ENCODE measurements at places on chromosomes 3 and 15. TPM values are rescaled to one million over a fixed set of nuclear protein-coding genes. Genes with fewer than 3 reads are reported as not detected.
A peak's percentile ranks its signal among the peaks of the same experiment; 100 is the strongest.

Gene TIPIN
- total RNA-seq: 60.0 TPM

GRCh38 chr3:56823421-56823926 lies 21.7 kb upstream of the ARHGEF3 start:
- no peaks in the 10 kb centered on the region for H3K27me3 ChIP-seq
- H3K4me1 ChIP-seq: peaks cover 37% of the 10 kb centered on the region
- H3K27ac ChIP-seq: no peak overlapping the region

DNA sequence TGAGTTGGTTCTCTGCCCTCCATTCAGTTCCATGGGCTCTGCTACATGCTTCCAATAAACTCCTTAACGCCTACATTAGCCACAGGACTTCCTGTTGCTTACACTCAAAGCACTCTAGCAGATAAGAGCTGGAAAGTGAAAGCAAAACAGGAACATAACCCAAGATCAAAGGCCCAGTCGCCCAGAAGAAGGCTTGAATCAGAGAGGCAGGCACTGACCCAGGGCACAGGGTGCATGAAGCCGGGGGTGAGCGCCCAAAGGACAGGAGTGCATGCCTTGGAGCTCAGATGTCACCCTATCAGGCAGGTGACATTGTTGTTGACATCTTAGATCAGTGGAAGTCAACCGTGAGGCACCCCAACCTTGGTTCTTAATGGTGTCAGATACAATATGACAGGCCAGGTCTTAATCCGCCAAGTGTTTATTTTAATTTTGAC lies 235.1 kb downstream of the UACA start:
- H3K36me3 ChIP-seq: peaks cover 4% of the 10 kb centered on the region
- H3K27ac ChIP-seq: peak overlapping the region; percentile 74
- peak; percentile 92 for DNase-seq
- peaks cover 5% of the 10 kb centered on the region for H3K27me3 ChIP-seq

GRCh38 chr3:42519568-42519962 lies 17.1 kb downstream of the VIPR1 start:
- no peaks in the 10 kb centered on the region for H3K27me3 ChIP-seq
- H3K27ac ChIP-seq: peak overlapping the region; percentile 67
- peaks cover 21% of the 10 kb centered on the region for H3K4me1 ChIP-seq
- peak overlapping the region; percentile 40 for H3K4me3 ChIP-seq
- H3K36me3 ChIP-seq: no peaks in the 10 kb centered on the region
- no peak for DNase-seq

DNA sequence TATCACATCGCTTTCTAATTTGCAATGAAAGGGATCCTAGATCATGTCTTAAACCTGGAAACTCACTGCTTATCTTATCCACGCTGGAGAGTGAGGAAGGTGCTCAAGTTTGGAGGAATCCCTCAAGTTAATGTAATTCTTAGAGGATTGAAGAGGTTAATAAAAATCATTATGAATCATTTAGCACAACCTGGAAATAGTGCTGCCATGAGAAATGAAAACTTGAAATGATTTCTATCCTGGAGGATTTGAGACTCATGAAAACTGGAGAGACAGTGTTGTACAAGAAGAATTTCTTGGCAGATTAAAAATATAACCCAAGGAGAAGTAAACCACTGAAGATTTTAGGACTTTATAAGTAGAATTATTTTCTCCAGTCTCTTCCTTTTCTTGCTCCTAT lies 125.9 kb downstream of the ADAMTS9 start:
- no peaks in the 10 kb centered on the region for H3K36me3 ChIP-seq
- no peak overlapping the region for H3K27ac ChIP-seq
- H3K4me3 ChIP-seq: no peak overlapping the region
- H3K27me3 ChIP-seq: no peaks in the 10 kb centered on the region
- H3K4me1 ChIP-seq: no peaks in the 10 kb centered on the region

Data from activated CD4-positive, alpha-beta T cell treated with anti-CD3 and anti-CD28 coated beads, Interleukin-2, amount 10 ng/mL, durations not matched to agents 24 days and 14 days (primary cell).